ENCODE measurements at places on chromosomes 5 and 9.

DNA sequence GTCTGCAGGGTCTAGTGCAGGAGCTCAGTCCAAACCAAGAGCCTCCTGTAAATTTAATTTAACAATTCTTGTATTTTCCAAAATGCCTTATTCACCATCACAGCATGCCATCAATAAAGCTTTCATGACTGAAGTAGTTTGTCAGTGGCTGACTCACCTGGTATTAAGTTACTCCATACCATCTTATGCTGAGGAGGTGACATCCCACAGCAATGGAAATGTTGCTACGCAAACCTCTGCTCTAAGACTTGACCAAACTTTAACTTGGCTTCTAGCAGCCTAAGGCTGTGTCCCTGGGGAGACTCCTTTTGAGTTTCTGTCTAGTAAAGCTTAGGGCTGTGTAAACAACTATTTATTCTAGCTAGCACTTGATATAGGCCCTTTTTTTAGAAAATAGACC, 1231.3 kb upstream of the CDH18 start:
- no peak for DNase-seq

DNA sequence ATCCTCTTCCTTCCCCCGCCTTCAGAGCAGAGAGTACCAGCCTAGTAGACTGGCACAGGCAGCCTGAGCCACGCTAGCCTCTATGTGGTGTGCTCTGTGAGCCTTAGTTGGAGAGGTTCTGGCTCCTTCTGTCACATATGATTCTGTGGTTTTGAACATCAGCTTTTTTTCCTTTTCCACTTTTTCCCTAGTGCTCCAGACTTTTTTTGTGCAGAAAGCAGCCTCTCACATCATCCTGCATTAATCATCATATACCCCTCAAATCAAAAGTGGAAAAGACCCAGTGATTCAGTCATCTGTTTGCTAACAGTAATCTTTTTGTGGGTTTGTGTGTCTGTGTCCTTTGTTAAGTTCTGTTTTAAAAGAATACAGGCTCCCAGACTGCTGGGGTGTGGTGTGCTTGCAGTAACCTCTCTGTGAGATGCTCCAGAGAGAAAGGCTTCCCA, 663.9 kb upstream of the RGMB start:
- DNase-seq = peak; percentile 85

DNA sequence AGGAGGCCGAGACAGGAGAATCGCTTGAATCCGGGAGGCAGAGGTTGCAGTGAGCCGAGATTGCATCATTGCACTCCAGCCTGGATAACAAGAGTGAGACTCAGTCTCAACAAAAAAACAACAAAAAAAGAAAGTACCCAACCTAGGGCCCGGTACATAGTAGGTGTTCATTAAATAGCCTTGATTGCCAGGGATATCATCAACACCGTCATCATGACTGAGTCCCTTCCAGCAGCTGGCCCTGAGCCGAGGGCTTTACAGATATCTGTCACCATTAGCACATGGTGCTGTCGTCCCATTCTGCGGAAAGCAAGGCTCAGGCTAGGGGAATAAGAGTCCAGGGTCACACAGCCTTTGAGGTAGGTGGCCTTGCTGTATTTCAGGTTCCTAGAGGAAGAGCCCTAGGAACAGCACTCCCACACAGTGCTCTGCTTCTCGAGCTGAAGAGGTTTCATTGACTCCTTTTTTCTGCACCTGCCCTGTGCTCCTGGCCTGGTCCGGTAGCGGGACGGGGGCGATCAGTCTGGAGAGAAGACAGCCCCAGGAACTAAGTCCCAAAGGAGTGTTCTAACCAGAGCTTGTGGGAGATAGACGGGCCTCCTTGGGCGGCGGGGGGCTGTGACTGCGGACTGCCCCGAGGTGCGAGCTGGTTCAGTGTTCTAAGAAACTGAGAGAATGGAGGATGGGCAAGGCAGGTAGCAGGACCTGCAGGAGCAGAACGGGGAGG, 48.2 kb downstream of the CXXC5 start:
- no peak for DNase-seq

DNA sequence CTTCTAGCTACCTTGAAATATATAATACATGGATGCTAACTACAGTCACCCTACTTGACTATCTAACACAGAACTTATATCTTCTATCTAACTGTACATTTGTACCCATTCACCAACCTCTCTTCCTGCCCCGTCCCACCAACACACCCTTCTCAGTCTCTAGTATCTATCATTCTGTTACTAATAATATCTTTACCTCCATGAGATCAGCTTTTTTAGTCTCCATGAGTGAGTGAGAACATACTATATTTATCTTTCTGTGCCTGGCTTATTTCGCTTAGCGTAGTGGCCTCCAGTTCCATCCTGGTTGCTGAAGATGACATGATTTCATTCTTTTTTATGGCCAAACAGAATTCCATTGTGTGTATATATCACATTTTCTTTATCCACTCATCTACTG, 37.0 kb downstream of the LIFR start:
- DNase-seq = no peak

GRCh38 chr5:163310997-163311396, 126.4 kb upstream of the CCNG1 start:
- DNase-seq = no peak

DNA sequence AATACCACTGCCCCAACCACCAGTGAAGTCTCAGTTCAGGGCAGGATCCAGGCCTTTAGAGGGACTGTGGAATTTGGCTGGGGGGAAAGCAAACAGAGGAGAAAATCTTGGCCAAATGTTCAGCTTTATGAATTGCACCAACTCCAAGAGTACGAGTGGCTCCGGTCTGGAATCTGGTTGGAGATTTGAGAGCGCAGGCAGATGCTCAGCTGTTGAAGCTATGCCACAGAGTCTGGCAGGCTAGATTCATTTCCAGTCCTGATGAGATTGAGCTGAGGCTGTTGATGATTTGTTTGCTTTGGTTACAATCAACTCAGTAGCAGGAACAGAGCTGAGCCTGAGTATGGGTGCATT, 9.1 kb upstream of the HSPB3 start:
- no peak for DNase-seq
